Fibroblast of pulmonary artery (primary cell): ENCODE measurements at places on chromosomes 4 and X.

DNA sequence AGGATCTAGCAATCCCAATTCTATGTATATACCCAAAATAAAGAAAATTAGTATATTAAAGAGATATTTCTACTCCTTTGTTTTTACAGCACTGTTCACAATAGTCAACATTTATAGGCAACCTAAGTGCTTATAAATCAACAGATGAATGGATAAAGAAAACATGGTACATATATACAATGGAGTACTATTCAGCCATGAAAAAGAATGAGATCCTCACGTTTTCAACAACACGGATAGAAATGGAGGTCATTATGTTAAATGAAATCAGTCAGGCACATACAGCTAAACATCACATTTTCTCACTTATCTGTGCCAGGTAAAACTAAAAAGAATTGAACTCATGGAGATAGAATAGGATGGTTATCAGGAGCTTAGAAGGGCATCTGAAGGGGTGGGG lies 45.6 kb upstream of the PABPC5 start:
- no peak for DNase-seq

GRCh38 chrX:140762061-140762460 lies 52.5 kb downstream of the LINC00632 start:
- peak; percentile 78 for DNase-seq

- no peak for DNase-seq
Measured at GRCh38 chr4:176953021-176953420, 160.3 kb upstream of the VEGFC start.

DNA sequence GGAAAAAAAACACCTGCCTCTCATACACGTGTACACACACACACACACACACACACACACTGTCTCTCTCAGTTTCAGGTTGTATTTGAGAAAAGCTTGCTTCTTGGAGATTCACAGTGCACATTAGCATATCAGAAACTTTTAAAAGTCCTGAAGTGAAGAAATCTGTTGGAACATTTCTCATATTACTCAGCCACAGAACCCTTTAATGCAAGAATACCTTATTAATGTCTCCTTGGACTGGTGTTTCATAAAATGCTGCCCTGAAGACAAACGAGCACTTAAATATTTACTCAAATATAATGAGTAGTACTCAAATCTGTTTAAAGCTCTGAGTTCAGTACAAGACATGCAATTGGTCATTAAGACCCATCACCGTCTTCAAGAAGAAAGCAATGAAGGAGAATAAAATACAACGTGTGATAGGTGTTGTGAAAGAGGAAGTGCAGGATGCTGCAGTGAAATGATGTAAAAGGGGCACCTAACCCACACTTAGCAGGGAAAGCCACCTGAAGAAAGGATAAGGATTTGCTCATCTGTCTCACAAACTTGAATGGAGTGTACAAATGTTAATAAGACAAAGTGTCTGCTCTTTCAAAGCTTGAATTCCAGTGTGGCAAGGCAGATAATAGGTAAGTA lies 57.0 kb downstream of the DCLK2 start:
- DNase-seq: no peak
